Activated CD8-positive, alpha-beta memory T cell treated with anti-CD3 and anti-CD28 coated beads, Interleukin-2, amount 10 ng/mL, durations not matched to agents 7 days and 5 days (primary cell): ENCODE measurements at places on chromosomes 4 and X. TPM values are rescaled to one million over a fixed set of nuclear protein-coding genes. Genes with fewer than 3 reads are reported as not detected.

Gene MMGT1
- 11.6 TPM for total RNA-seq

Gene YY2
- 1.7 TPM for total RNA-seq

Gene HELT
- not detected for total RNA-seq

Gene AFP
- not detected for total RNA-seq

Gene RAB9B
- total RNA-seq: 0.26 TPM

Gene AMER1
- 3.6 TPM for total RNA-seq

DNA sequence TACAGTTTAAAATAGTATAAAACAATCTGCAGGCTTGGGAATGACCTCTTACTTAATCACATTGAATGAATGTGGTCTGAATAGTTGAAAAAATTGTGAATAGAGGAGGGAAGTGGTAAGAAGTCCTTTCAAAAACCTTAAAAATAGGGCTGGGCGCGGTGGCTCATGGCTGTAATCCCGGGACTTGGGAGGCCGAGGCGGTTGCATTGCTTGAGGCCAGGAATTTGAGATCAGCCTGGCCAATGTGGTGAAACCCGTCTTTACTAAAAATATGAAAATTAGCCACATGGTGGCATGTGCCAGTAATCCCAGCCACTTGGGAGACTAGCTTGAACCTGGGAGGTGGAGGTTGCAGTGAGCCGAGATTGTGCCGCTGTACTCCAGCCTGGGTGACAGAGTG is 36.5 kb downstream of the HERC3 start:
- DNase-seq: no peak
- no peak overlapping the region for H3K27ac ChIP-seq
- H3K36me3 ChIP-seq: peaks cover 25% of the 10 kb centered on the region
- no peaks in the 10 kb centered on the region for H3K27me3 ChIP-seq
- H3K4me3 ChIP-seq: no peak overlapping the region
- H3K4me1 ChIP-seq: peaks cover 5% of the 10 kb centered on the region

DNA sequence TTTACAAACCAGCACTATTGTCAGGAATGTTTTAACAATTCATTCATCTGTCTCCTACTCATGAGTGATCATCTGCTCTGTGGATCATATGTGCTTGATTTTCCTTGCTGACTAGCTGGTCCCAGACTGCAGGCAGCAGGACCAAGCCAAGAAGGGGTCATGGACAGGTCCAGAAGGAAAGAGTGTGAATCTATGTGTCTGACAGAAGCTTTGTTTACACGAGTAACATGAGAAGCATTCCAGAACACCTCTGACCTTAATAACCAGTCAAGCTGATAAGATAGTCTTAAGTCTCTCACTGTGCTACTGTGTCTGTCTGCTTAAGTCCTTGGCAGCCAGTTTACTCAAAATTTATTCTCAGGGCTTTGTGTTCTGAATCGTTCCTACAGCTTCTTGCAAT is 39.0 kb downstream of the GUCY1A1 start:
- DNase-seq: no peak
- H3K27ac ChIP-seq: no peak overlapping the region
- no peaks in the 10 kb centered on the region for H3K4me1 ChIP-seq
- H3K4me3 ChIP-seq: no peak overlapping the region
- H3K36me3 ChIP-seq: no peaks in the 10 kb centered on the region

GRCh38 chr4:183552274-183553146 is 47.7 kb downstream of the ING2 start:
- no peak overlapping the region for H3K4me3 ChIP-seq
- H3K27ac ChIP-seq: no peak overlapping the region
- H3K27me3 ChIP-seq: peaks cover 15% of the 10 kb centered on the region
- H3K4me1 ChIP-seq: peaks cover 3% of the 10 kb centered on the region
- H3K36me3 ChIP-seq: peaks cover 3% of the 10 kb centered on the region
- DNase-seq: no peak

DNA sequence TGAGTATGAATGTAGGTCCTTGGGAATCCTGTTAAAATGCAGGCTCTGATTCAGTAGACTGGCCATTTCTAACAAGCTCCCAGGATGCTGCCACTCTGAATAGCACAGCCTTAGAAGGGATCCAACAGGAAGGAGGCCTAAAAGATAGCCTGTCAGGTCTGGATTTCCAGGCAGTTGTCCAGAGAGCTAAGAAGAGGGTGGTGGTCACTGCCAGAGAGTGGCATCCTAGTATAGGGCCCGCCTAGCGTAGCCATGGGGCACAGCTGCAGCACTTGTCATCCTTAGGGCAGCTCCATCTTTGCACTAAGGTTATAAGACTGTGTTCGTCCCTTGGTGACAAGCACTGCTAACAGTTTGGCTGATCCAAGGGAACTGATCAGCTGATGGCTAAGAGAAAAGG is 20.5 kb upstream of the NUP54 start:
- no peaks in the 10 kb centered on the region for H3K4me1 ChIP-seq
- no peaks in the 10 kb centered on the region for H3K27me3 ChIP-seq
- no peak for DNase-seq
- peaks cover 12% of the 10 kb centered on the region for H3K36me3 ChIP-seq
- H3K27ac ChIP-seq: no peak overlapping the region

DNA sequence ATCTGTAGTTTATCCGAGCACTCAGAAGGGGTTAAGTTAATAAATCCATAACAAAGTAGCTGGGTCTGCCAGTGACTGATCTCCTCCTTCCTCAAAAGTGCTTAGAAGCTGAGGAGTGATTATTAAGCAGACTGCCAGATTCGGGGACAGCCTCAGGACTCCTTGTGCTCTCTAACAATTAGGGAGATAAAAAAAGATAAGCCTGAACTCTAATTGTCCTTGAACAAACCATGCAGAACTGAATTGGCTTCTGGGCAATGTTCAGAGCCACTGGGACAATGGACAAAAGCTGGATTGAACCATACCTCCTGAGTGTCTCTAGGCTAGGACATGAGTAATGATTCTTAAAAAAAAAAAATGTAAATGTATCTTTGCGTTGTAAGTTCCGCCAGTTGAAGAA is 22.7 kb upstream of the GRPR start:
- H3K4me3 ChIP-seq: no peak overlapping the region
- DNase-seq: no peak
- H3K27me3 ChIP-seq: no peaks in the 10 kb centered on the region

DNA sequence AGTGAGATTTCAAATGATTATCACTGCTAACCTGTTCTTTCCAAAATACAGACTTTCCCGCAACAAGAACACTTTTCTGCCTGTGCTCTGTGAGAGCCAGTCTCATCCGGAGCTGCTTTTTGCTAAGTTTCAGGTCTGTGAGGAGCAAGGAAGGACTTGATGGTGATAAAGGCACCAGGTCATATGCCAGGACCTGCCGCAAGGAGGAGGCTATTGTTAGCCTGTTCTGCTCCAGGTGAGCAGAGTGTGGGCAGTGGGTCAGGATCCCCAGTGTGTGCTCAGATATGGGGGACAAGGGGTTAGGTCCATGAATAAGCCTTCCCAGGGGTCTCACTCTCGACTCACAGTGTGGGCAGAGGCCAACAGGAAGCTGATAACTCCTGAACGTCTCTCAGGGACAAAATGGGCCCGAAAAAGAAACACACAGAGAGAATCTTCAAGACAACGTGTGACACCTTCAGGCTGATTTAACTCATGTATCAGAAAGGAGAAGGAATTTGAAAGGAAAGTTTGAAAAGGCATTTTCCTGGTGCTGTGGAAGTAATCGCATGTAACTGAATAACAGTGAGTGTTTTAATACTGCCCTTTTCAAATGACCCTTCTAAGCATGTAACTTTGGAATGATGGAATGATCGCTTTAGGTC is 57.7 kb upstream of the PDLIM3 start:
- DNase-seq: no peak
- H3K4me1 ChIP-seq: peaks cover 2% of the 10 kb centered on the region
- H3K36me3 ChIP-seq: no peaks in the 10 kb centered on the region
- H3K27me3 ChIP-seq: peaks cover 57% of the 10 kb centered on the region
- no peak overlapping the region for H3K4me3 ChIP-seq

DNA sequence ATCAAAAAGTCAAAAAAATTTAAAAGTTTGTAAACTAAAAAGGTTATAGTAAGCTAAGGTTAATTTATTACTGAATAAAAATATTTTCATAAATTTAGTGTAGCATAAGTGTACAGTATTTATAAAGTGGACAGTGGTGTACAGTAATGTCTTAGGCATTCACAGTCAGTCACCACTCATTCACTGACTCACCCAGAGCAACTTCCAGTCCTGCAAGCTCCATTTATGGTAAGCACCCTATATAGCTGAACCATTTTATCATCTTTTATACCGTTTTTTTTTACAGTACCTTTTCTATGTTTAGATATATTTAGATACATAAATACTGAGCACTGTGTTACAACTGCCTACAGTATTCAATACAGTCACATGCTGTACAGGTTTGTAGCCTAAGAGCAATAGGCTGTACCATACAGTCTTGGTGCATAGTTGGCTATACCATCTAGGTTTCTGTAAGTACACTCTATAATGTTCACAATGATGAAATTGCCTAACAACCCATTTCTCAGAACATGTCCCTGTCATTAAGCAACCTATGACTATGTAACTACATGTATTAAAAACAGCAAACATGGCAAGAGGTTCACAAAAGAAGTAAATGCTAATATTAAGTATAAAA is 18.6 kb downstream of the ACSL4 start:
- no peak for DNase-seq
- H3K27ac ChIP-seq: no peak overlapping the region
- peaks cover 3% of the 10 kb centered on the region for H3K36me3 ChIP-seq
- H3K4me3 ChIP-seq: no peak overlapping the region
- peaks cover 28% of the 10 kb centered on the region for H3K4me1 ChIP-seq

DNA sequence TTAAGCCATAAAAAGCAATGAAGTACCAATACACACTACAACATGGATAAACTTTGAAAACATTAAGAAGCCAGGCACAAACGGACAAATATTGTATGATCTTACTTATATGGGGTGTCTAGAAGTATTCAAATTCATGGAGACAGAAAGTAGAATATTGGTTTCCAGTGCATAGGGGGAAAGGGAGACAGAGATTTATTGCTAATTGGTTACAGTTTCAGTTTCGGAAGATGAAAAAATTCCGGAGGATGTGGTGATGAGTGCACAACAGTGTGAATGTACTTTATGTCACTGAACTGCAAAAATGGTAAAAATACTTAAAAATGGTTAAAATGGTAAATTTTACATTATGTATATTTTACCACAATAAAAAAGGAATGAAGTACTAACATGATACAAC is 5.1 kb upstream of the PRDX4 start:
- no peak overlapping the region for H3K4me3 ChIP-seq
- no peak for DNase-seq
- no peaks in the 10 kb centered on the region for H3K27me3 ChIP-seq

- H3K4me3 ChIP-seq: no peak overlapping the region
- DNase-seq: no peak
- H3K4me1 ChIP-seq: no peaks in the 10 kb centered on the region
- no peaks in the 10 kb centered on the region for H3K36me3 ChIP-seq
- no peaks in the 10 kb centered on the region for H3K27me3 ChIP-seq
- H3K27ac ChIP-seq: no peak overlapping the region
Observed at GRCh38 chr4:124846306-124846705, 133.8 kb upstream of the ANKRD50 start.

- H3K27me3 ChIP-seq: no peaks in the 10 kb centered on the region
- peaks cover 19% of the 10 kb centered on the region for H3K36me3 ChIP-seq
- H3K4me3 ChIP-seq: no peak overlapping the region
- H3K27ac ChIP-seq: no peak overlapping the region
- DNase-seq: no peak
- H3K4me1 ChIP-seq: no peaks in the 10 kb centered on the region
Observed at GRCh38 chr4:106246441-106246840, 69.6 kb downstream of the TBCK start.

GRCh38 chr4:37219242-37219641 is 25.3 kb upstream of the NWD2 start:
- no peak for DNase-seq
- no peaks in the 10 kb centered on the region for H3K4me1 ChIP-seq
- H3K4me3 ChIP-seq: no peak overlapping the region
- no peaks in the 10 kb centered on the region for H3K36me3 ChIP-seq
- H3K27me3 ChIP-seq: no peaks in the 10 kb centered on the region
- no peak overlapping the region for H3K27ac ChIP-seq
